Trophoblast cell (in vitro differentiated cells and primary cell): ENCODE measurements at places on chromosomes 1 and 21.

DNA sequence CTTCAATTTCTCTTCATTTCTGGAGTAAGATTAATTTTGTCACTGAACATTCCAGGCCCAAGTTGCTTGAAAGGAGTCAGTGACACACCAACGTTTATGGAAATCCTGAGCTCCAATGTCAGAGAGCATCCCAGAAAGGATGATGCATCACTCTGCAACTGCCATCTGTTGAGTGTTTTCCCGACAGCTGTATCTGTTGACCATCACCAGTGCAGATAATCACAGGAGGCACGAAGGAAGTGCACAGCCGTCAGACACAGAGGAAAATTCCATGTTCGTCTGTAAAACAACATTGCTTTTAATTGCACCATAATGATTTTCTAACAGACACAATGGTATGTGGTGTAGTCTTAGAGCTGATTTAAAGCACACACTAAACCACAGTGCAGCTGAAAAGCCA, 376.7 kb upstream of the ADGRL2 start:
- DNase-seq, result peak; percentile 58

DNA sequence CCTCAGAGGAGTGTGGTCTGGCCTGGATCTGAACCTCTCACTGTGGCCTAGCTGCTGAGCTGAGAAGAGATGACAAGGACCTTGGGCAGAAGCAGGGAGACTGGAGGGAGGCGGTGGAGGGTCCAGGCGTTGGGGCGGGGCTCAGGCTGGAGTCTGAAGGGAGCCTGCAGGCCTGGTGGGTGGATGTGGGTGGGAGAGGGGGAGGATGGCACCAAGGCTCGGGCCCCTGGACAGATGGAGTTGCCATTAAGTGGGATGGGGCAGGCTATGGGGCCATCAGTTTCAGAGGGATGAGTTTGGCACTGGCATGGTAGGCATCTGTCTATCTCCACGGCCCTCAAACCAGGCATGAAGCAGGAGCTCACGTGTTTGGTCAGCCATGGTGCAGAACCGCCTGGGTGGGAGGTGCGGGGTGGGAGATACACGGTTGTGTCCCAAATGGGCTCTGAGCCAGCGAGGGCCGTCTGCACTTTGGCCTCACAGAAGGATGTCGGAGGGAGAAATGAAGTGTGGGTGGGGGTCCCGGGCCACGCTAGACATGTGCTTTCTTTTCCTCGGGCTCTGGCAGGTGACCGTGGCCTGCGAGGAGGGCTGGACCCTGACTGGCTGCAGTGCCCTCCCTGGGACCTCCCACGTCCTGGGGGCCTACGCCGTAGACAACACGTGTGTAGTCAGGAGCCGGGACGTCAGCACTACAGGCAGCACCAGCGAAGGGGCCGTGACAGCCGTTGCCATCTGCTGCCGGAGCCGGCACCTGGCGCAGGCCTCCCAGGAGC, 23.6 kb downstream of the PCSK9 start:
- DNase-seq, result no peak

- no peak for DNase-seq
Observed at GRCh38 chr1:10084045-10084444, 51.3 kb downstream of the UBE4B start.

- peak; percentile 83 for DNase-seq
Observed at GRCh38 chr1:224542783-224543440, 73.2 kb upstream of the CNIH3 start.

DNA sequence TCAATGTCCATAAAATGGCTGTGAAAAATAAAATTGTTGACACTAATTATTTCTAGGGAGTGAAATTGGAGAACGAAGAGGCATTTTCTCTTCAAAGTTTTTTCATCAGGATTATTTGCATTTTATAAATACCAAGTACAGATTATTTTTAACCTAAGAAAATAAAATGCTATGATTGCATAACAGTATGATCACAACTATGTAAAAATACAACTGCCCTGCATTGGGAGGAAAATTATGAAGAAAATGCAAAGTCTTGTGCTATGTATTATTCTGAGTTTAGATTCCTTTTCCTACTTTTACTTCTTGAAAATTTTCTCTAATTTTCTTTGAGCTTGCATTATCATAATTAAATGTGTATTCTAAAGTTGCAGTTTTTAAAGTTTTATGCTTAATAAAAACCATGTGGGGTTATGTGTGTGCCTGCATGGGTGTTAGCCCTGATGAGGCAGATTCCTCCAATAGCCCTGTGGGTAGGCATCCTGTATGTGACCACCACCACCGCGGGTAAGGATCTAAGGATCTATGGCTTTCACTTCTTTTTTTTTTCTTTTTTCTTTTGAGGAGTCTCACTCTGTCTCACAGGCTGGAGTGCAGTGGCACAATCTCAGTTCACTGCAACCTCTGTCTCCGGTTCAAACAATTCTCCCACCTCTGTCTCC, 24.7 kb downstream of the STX6 start:
- peak; percentile 48 for DNase-seq

DNA sequence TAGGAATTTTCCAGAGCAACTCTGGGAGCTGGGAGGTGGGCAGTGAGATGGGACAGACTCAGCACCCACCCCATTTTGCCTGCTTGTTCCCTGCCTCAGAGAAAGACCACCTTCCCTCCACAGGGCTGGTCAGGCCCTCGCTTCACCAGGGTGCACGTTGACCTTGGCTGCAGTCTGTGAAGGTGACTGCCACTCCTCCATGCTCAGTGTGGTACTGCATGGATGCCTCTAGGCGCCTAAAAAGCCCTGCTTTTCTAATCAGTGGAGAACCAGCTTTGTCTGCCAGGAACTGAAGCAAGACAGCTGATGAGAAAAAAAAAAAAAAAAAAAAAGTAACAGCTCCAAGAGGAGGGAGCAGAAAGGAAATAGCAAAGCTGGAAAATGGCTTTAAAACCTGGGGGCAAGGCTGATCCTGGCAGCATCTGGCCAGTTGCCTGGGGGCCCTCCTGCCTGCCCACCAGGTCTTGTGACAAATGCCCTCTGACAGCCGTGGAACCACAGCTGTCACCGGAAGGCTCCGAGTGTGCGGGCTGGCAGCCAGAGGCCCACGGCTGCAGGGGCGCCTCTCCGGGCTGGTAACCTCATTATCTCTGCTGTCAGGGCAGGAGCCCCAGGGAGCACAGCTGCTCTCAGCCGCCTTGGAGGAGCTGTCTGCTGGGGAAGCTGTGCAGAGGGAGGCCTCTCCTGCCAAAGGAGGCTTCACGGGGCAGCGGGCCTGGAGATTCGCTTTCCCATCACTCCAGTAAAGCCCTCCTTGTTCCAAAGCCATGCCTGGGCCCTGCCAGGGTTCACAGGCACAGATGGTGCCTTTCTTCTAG, 13.7 kb downstream of the KIAA1614 start:
- DNase-seq, result no peak
